ENCODE measurements at places on chromosomes 7 and 10.

DNA sequence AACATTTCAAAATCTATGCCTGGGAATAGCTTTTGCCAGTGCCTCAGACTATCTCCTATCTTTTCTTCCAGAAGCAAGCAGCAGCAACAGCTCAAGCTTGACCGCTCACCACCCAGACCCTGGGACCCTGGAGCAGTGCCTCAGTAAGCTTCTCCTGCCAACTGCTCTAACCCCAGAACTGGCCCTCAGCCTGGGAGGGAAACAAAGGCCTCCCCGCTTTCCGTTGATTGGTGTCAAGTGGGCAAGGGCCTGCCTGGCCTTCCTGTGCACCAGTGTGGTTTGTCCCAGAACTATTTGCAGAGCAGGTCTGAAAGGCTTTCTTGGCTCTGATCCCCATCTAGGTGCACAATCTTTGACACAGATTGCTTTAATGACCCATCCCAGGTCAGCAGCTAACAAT lies 3.3 kb upstream of the ATP6V0A4 start:
- no peak for DNase-seq

DNA sequence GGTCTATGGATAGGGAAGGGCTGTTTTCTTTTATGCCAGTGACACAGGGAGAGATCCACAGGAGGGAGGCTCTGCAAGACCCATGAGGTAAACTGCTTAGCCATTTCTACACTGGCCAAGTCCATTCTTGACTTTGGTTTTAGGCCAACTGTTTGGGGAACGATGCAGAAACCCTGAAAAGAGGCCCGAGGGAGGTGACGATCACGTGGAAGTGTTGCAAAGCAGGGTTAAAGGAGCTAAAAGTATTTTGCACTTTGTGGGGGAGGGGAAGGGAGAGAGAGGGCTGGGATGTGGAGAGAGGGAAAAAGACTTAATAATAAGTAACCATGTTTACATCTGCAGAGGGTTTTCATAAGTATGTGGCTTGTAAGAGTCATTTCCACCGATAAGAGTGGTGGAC lies 239.7 kb downstream of the EMX2 start:
- DNase-seq, result no peak

- no peak for DNase-seq
These were observed 109.6 kb upstream of the FAM3C start for GRCh38 chr7:121505540-121506182.

DNA sequence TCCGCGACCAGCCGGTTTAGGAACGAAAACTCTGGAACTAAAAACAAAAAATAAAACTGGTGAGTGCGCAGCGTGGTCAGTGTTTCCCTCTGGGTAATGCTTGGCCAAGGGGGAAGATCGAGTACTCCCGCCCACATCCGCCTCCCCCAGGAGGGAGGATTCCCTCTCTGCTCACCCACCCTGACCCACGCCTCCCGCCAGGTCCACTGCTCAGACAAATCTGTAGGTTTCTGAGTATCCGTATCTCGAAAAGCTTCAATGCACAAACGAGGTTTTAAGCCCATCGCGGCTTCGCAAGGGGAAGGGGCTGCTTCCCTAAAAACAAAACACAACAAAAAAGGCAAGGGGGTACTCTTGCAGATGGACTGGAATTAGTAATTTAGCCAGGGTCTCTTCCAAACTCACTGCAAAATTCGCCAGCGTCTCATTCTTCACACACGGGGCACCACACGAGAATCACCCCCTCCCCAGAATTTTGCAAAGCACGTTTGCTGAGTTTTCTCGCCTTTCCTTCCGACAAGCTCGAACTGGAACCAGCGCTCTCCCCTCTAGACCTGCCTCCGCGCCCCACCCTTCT lies 75.2 kb downstream of the INSIG1 start:
- DNase-seq, result no peak

DNA sequence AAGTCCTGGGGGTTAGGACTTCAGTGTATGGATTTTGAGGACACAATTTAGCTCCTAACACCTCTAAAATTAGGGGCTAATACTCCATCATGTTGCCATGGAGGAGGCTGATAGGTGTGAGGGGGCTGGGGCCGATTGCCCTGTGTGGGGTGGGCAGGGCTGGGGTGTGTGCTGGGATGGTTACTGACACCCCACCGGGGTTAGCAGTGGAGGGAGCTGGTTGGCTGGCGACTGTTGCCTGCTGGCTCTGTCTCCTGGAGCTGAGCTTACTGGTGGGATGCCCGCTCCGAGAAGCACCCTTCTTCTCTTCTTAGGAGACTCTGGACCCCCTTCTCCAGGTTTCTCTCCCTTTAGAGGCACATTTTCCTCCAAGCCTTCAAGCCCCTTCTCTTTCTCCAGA lies 22.2 kb upstream of the SH2D4B start:
- DNase-seq, result no peak

DNA sequence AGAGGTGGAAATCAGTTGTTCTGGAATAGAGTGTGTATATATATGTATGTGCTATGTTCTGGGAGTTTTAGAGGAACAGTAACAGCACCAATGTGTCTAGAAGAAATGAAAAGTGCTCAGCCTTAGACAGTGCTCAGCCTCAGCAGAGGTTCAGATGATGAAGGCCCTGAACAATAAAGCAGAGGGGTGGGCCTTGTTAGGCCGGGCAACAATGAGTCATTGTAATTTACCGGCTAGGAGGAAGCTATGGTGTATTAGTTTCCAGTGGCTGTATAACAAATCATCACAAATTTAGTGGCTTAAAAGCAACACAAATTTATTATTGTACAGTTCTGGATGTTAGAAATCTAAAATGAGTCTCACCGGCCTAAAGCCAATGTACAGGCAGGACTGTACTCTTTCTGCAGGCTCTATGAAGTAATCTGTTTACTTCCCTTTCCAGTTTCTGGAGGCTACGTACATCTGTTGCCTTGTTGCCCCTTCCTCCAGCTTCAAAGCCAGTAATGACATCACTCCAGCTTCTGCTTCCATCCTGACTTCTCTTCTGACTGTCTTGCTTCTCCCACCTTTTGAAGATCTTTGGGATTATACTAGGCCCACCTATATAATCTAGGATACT lies 84.6 kb downstream of the CH25H start:
- DNase-seq, result no peak

GRCh38 chr7:108143658-108144420 lies 13.7 kb upstream of the LAMB4 start:
- DNase-seq, result no peak

DNA sequence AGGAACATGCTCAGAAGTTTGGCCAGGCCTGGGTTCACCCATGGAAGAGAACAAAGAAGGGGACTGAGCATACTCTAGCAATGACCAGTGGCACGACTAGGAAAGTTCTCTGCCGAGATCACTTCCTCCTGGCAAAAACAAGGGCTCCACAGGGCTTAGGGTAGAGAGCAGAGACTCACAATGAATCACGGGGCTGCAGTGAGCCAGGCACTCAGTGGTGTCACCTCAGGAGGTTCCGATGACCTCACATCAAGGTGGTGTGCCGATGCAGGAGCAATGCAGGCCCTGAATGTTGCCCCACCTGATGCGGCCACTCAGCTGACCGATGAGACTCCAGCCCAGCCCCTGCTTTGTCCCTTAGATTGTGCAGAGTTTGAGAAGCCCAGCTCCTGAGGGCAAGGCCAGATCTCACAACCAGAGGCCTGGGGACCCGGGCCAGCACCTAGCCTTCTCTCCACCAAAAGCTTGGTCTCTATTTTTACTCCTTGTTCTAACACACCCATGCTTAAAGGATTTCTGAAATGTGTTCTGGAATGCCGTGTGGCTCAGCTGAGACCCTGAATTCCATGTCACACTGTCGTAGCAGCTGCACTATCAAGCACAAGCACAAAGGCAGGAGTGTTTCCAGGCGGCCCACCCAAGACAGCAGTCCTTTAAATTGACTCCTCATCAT lies 60.9 kb downstream of the COBL start:
- no peak for DNase-seq

GRCh38 chr7:71633551-71634008 lies 501.6 kb downstream of the GALNT17 start:
- no peak for DNase-seq

DNA sequence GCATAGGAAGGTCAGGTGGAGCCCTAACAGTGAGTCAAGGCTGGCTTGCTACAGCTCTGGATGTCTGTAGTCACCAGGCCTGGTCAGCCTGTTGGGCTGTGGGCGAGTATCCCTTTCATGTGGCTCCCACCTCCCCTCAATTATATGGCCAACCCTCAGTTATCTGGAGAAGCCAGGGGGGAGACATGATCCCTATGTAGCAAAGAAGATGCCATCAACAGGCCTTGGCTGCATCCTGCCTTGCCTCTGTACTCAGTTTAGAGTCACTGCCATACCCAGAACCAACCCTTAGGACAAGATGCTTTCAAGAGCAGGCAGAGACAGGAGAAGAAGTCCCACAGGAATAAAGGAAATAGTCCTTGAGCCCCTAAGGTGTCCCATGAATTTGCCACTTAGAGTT lies 763.9 kb downstream of the GRID1 start:
- DNase-seq, result no peak

DNA sequence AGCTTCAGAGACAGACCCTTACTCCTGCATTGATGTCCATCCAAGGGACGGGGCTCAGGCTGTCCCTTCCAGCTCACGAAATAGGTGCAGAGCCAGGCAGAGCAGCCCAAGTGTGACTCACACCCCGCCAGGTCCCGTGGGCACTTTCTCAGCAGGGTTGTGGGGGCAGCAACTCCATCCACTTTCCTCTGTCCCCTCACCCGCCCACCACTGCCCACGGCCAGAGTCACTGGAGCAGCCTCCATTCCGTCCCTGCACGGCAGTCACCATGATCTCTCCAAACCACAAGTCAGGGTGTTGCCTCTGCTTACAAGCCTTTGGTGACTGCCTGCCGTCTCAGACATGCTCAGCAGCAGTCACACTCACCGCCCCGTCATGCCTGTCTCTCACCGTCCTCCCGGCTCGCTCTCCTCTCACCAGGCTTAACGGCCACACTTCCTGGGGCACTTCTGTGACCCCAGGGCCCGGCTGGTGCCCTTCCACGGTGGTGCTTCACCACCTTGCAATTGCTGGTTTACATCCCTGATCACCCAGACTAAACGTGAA lies 39.3 kb downstream of the CALML3 start:
- DNase-seq, result no peak

- DNase-seq, result no peak
These were observed 57.4 kb downstream of the TEX36 start for GRCh38 chr10:125625586-125625985.

- no peak for DNase-seq
These were observed 32.6 kb downstream of the ARHGAP21 start for GRCh38 chr10:24690961-24691512.

DNA sequence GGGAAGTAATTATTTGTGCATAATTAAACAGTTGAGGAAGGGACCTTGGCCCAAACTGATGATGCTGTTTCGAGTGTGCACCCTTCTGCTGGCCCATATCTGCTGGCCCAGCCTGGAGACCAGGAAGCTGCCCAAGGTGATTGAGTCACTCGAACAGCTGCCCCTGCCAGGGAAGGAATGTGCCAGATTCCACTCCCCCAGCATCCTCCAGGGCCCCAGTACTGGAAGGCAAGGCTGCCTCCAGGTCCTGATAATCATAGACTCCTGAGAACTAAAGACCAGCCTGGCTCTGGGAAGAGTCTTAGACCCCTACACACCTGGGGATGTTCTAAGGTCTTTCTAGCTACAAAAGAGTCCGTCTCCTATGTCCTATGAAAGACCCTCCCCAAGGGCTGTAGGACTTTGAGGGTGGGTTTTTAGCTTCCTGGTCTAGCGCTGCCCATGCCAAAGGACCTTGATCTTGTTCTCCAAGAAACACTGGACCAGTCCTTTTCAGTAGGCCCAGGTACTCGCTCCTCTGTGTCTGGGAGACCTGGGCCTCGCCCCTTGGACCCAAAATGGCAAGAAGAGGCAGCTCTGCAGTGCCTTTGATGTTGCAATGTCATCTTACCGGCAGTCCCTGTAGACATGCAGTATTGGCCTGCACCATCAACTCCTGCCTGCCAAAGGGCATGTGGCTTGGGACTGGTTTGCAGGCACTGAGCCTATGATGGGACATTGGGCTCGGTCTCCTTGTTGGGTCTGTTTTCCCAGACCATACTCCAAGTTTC lies 103.2 kb upstream of the GPR26 start:
- DNase-seq, result no peak

DNA sequence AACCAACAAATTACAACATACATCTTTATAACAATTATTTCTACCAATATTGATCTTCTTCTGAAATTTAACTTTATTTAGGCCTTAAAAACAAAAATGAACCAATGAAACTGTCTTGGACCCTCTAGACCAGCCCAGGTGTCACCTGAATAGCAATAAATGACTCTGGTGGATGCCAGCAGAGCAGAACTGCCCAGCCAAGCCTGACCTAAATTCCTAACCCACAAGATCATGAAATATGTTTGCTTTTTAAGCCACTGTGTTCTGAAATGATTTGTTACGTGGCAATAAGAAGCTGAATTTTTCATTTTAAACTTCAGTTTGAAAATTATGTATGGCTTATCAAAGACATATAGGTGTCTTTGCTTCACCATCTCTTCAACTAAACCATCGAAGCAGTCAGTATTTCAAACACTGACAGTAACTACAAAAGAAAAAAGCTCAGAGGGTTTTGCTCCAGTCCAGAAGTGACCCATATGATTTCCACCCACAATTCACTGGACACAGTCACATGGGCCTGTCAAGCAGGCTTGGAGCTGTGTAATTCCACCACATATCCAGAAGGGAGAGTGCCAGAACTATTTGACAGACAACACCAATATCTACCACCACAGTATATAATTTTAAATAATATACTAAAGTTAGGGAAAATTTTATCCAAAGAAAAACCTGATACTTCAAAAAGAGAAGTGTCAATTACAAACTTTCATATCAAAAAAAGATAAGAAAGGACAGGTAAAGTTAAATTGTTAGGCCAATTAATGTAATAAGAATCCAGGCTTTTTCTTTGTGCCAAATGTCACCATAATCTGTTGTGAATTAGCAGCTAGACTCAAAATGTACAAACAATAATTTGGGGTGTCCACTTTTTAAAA lies 94.5 kb downstream of the KMT2C start:
- no peak for DNase-seq

- no peak for DNase-seq
These were observed 104.0 kb downstream of the TPK1 start for GRCh38 chr7:144731661-144732351.

DNA sequence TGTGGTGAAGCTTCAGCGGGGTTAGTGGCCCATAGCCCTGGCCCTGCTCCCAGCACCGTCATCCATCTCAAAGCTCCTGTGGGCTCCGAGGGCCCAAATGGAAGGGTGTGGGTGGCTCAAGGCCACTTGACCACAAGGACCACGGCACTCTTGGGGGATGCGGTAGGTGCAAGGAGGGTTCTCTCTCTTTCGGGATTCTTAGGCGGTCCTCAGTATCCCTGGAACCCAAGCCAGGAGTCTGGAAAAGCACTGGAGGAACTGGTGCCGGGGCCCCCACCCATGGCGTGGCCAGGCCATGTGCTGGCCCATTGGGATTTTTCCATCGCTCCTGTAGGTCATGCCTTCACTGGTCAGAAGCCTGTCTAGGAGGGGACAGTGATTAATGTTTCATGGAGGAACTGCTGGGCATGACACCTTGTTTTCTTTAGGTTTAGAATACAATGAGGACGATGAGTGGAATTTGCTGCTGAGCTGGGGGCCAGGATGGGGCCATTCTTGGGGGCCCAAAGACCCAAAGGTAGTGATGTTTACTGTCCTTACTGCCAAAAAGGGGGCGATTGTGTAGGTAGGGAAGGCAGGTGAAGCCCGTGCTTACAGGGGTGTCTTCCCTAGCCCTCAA lies 16.7 kb downstream of the AQP1 start:
- no peak for DNase-seq

GRCh38 chr10:92082583-92083280 lies 159.2 kb downstream of the BTAF1 start:
- DNase-seq, result no peak

GRCh38 chr10:31808258-31809218 lies 120.1 kb downstream of the ARHGAP12 start:
- no peak for DNase-seq
